ENCODE measurements at places on chromosomes 4 and X. TPM values are rescaled to one million over a fixed set of nuclear protein-coding genes. Genes with fewer than 3 reads are reported as not detected.

FGF13 gene
- total RNA-seq, result 10.4 TPM

GIMD1 gene
- not detected for total RNA-seq

FGD1 gene
- total RNA-seq, result 2.4 TPM

EREG gene
- total RNA-seq, result 16.3 TPM

FSTL5 gene
- total RNA-seq, result not detected

AGA gene
- total RNA-seq, result 21.4 TPM

XAGE5 gene
- not detected for total RNA-seq

Data from omental fat pad (tissue), 4 donors.